OCI-LY7 (cell line): ENCODE measurements at places on chromosomes 1 and 21.

- DNase-seq: no peak
Observed at GRCh38 chr1:1433804-1434130, 1.7 kb upstream of the VWA1 start.

DNA sequence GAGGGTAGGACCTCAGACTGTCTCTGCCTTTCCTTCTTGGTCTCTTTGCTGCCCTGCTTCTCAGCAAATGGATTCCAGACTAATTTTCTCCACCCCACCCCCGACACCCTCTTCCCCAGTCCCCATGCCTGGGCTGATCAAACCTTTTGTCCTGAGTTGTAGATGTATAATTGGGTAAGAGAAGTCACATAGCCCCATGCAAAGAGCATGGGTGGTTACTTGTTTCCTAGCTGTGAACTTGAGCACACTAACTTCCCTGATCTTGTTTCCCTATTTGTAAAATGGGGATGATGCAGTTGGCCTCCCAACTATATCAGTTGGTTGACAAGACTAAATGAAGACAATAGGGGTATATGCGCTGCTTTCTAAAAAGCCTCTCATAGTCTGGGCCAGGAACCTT lies 9.2 kb downstream of the PADI6 start:
- no peak for DNase-seq

- no peak for DNase-seq
Observed at GRCh38 chr1:167634435-167634834, 4.4 kb downstream of the RCSD1 start.

GRCh38 chr1:78799926-78800325 lies 150.3 kb downstream of the IFI44 start:
- no peak for DNase-seq

DNA sequence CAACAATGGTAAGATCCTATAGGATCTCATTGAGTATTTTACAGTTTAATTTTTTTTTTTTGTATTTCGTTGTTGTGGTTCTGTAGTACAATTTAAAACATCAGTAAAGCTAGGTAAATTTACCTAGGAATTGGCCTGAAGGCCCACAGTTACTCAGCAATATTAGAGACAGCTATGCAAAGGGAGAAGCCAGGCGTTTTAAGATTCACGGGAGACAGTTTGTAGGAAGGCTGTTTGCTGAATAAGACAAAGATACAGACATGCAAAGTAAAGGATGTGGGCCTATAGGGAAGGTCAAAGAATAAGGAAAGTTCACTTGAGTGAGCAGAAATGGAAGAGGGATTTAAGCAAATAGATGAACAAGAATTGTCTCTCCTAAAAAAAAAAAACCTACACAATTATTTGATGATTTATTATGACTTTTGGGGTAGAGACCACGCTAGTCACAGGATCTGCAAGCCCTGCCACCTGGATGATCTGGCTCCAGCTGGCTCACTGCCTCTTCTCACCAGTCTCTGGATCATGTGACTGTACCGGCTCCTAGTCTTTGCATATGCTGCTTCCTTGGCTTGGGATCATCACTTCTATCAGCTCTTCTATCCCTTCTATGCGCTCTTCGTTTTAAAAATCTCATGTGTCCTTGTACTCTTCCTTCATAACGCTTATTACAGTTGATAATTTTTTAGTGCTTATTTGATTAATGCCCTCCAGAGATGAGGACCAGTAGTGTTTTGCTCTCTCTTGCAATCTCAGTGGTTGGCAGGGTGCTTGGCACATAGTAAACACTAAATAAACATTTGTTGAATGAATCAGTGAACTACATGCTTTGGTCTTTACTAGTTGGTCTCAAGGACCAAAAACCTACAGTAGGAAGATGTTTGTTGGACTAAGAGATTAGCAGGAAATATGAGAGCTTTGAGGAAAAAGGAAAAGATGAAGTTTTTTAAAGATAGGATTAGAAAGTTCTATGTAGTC lies 14.1 kb downstream of the DYRK1A start:
- no peak for DNase-seq

DNA sequence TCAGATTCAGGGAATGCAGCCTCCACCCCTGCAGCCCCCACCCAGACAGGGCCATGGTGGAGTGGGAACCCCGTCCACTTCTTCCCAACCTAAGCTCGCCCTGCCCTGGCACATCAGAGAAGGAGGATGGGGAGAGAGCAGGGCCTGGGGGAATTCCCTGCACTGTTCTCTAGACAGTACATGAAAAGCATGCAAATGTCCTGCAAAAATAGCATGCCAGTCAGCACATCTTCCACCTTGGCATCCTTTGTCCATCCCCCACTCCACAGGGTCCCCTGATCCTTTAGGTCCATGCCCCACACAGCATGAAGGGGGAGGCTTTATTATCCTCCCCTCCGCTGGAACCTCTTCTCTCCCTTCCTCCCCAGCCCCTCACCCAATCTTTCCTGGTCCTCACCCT lies 35.0 kb upstream of the RD3 start:
- peak; percentile 21 for DNase-seq

GRCh38 chr1:15616373-15617172 lies 685 bp upstream of the DDI2 start:
- no peak for DNase-seq

DNA sequence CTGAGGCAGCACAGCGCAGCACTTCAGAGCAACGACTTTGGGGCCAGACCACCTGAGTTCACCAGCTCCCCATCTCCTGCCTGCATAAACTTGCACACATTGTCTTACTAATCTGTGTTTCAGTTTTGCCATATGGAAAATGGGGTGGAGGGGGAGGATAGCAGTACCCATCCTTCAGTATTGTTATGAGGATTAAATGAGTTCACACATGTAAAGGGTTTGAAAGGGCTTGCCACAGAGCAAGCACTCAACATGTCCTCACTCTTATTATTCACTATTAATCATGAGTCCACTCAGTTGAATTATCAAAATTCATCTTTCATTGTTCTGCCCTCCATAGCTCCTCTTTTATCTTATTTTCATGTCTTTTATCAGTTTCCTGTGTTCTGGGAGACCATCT lies 40.1 kb upstream of the BMP8B start:
- DNase-seq: no peak

DNA sequence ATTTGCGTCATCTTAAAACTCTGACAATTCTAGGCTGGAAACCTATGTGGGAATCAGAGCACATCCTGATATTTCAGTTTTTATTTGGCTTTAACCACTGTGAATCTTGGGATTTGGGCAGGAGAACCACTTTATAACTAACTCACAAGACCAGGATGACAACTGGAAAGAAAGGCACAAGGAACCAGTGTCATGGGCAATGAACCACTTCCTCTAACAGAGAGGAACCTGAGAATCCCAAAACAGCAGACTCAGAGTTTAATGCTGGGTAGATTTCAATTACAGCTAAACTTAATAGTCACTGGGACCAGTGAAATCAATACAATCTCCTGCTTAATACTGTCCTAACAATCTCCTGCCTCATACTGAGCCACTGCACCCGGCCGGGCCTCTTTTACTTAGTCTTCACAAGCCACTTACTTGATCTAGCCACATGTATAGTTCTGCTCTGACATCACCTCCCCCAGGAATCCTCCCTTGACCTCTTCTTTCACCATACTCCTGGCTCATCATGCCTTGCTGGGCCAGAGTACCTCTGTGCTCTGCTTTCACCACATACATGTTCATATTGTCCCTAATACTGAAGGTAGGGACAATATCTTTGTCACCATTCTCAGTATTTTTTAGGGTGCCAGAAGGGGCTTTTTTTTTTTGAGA lies 20.2 kb upstream of the SLFNL1 start:
- no peak for DNase-seq

- no peak for DNase-seq
Observed at GRCh38 chr1:214494706-214495105, 56.7 kb downstream of the PTPN14 start.
